Suppressor macrophage treated with lipopolysaccharide for 1 hour (primary cell): ENCODE measurements at places on chromosomes 5 and 9.

DNA sequence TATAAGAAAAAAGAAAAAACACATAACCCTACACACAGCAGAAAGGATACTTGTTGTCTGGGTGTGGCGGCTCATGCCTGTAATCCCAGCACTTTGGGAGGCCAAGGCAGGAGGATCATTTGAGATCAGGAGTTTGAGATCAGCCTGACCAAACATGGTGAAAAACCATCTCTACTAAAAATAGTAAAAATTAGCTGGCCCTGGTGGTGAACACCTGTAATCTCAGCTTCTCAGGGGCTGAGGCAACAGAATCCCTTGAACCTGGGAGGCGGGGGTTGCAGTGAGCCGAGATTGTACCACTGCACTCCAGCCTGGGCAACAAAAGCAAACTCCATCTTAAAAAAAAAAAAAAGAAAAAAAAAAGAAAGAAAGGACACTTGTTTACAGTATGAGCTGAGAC is 147.6 kb upstream of the PITX1 start:
- no peak for DNase-seq

DNA sequence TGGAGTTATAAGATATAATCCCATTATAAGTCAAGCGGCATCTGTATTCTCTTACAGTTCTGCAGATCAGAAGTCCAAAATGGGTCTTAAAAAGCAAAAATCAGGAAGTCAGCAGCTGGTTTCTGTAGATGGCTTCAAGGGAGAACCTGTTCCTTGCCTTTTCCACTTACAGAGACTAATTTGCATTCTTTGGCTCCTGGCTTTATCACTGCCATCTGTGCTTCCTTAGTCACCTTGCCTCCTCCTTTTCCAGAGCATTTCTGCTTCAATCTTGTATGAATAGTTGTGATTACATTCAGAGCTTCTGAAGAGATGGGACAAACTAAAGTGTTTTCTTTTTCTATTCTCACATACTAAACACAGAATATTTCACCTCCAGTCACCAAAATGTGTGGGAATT is 647.3 kb upstream of the GRAMD2B start:
- DNase-seq = no peak

DNA sequence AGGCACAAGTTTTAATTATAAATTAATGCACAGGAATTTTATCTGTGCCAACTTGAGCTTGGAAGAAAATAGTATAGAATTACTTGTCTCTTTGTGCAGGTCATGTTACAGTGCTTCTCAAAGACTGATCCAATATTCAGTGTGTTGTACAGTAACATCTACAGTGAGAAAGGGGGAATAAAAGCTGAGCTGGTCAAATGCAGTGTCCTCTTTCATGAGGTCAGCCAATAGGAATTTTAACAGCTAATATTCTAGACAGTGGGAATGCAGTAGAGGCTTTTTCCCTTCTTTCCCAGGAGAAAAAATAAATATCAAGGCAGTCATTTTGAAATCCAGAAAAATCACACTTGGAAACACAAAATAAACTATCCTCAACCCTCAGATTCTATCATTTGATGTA is 95.7 kb upstream of the ITGA1 start:
- no peak for DNase-seq

GRCh38 chr9:137953683-137954438 is 76.3 kb downstream of the CACNA1B start:
- no peak for DNase-seq

DNA sequence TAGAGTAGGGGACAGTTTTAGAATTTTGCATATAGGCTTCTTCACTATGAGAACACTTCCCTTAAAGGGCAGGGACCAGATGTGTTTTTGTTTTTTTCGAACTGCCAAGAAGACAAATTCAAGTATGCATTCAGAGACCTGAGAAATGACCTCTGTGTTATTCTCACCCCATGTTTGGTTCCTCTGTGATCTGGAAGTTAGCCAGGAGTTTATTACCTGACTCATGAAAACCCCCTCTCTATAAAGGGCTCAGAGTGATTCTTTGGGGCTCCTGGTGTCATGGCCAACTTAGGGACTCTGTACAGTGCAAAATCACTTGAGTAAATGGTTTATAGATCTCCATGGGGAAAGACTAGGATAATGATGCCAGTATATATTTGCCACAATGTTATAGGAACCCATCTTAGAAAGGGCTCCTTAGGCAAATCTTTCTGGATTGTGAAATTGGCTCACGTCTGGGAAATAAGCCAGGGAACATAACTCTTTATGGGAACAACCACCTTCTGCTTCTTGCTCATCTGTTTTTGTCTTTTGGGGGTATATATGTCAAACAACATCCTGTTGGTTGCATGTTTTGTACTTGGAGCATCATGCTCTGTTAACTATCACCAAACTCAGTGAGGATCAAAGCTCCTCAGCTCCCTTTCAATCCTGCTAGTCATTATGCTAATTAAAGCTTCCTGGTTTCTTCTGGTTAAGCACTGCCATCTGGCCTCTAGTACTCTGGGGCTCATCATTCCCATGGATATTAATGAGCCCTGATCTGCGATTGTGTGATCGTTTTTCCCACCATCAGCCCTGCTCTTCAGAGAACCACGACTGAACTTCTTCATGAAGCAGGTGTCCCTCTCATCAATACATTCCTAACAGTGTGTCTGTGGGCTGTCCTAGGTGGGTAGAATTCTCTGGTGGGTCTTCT is 173.4 kb upstream of the CDH12 start:
- DNase-seq = no peak
